Central memory CD4-positive, alpha-beta T cell (primary cell): ENCODE measurements at places on chromosomes 11 and 22.

- DNase-seq = no peak
Observed at GRCh38 chr11:25993016-25993415, 338.9 kb upstream of the ANO3 start.

GRCh38 chr11:76234021-76234415, 27.7 kb upstream of the WNT11 start:
- DNase-seq = no peak

DNA sequence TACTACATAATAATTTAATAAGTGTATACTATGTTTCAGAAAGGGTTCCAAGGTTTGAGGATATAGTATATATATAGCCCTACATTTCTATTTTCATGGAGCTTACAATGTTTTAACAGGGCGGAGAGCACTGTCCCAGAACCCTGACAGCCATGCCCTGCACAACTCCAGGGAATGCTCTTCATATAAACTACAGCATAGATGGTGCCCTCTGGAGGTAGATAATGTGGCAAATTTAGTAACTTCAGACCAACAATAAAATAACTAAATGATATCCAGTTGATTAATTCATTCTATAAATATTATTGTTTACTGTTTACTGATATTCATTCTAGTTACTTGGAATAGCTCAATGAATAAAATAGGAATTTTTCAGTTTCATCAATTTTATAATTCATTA, 693.7 kb upstream of the CCDC179 start:
- no peak for DNase-seq

- DNase-seq = no peak
Observed at GRCh38 chr11:35357923-35358322, 61.4 kb downstream of the SLC1A2 start.

DNA sequence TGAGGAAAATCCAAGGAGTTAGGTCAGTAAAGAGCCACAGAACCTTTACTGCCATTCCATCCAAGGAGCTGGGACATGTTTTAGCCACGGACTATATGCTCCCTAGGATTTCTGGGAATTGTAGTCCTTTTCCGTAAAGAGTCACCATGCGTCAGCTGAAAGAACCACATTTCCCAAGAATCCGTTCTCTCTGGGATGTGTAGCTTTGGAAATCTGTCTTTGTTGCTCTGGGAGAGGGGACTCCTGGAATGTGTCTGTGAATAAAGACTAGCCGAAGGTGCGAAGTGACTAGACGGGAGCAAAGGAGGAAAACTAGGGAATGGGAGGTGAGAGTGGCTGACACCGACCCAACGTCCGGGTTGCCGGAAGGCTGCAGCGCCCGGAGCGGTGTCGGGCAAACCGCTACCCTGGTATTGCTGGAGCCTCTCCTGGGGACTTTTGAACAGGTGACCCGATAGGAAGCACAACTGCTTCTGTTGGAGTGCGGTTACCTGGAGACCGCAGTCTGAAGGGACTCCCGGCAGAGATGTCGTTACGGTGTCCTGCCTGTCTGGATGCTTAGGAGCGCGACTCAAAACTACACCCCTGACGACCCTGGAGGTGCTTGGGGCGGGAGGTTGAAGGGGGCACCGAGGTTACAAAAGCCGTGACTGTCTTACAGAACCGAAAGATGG, at the start of gene IFTAP:
Gene IFTAP, plus strand, starts transcription at position 187 of the 674 bp plus-strand sequence. CDS start 15,602 bp downstream, outside the sequence.
- DNase-seq = peak; percentile 12

DNA sequence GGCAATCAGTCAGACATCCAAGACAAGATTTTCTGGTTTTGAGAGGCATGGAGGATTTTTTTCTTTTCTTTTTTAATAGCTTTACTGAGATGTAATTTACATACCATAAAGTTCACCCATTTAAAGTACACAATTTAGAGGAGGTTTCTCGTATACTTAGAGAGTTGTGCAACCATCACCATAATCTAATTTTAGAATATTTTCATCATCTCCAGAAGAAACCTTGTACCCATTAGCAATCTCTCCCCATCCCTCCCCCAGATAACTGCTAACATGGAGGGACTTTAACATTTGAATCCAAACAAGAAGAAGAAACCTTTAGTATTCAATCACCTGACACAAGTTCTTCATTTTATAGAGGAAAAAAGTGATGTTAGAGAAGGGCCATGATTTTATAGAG, 83.6 kb downstream of the CLPB start:
- DNase-seq = no peak

DNA sequence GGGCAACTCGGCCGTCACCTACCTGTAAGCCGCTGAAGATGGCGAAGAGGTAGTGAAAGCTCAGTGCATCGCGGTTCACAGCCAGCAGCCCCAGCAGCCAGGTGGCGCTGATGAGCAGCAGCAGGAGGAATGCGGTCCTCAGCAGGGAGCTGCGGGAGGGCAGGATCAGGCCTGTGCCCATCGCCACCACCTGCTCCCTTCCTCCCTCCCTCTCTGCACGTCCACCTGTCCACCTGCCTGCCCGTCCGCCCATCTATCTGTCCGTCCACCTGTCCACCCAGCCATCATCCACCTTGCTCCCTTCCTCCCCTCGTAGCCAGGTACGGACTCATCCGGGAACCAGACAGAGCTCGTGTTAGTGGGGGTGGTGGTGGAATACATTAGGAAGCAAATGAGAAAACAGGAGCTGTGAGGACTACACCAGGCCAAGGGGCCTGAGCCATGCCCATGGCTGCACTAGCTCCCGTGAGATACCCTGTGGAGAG, 32.2 kb downstream of the TRMU start:
- peak; percentile 58 for DNase-seq

DNA sequence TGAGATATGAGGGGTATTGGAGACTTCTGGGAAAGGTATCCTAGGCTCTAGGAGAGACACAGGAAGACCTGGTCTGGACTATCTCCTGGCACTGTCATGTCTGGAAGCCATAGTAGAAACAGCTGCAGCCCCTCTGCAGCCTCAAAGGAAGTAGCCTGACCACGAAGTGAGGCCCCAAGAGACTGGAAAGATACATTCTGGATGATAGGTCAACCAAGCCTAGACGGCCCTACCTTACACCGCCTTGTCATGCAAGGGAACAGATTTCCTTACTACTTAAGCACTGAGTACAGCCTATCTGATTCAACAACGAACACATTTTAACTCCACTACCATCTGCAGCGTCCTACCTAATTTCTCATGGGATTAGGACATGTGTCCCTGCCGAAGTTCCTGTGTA, 31.1 kb downstream of the UQCR10 start:
- DNase-seq = no peak
